ENCODE measurements at places on chromosomes 4 and X.

DNA sequence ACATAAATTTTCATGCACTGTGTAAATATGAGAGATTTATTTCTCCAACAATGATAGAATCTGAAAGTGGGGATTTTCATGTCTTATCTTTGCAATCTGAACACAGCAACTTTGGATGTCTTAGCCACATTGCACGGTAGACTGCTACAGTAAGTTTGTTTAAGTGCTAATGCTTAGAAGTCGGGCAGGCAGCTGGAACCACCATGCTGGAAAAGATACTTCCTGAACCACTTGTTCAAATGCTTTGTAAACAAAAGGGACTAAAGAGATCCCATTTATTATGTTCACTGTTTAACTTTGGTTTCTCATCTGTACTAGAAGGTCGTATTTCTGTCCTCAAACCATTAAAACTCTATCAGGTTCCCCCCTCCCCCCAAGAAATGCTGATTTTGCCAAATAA is 555.9 kb upstream of the DIPK2B start:
- DNase-seq, result no peak

GRCh38 chrX:24877854-24878650 is 137.7 kb downstream of the ARX start:
- DNase-seq, result no peak

GRCh38 chrX:118355225-118355920 is 9.5 kb downstream of the WDR44 start:
- DNase-seq, result no peak

DNA sequence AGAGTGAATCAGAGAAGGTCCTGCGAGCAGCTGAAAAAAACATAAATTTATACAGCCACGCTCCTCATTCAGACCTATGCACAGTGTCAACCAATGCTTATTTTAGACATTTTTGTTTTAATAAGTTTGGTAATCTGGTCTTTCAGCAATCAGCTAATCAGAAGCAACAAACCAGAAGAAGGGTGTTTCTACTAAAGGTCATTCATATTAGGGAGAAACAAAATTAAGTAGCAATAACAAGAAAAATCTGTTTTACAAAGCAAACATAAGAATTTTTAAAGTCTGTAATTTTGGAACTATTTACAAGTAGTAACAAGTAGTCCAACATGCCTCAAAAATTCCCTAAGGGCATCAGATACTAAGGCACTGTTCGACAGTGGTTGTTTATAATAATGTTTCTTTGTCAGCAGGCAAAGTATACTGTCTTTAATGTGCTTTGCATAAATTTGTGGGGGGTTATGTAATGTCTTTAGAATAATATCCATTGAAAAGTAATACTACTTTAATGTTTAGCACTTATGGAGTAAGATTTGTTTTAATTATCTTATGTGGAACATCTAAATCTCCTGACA is 82.8 kb downstream of the PHOX2B start:
- no peak for DNase-seq

- no peak for DNase-seq
These were observed 10.0 kb upstream of the APELA start for GRCh38 chr4:164866817-164867490.

- DNase-seq, result no peak
These were observed 2.9 kb upstream of the ZMYM3 start for GRCh38 chrX:71256856-71257255.

DNA sequence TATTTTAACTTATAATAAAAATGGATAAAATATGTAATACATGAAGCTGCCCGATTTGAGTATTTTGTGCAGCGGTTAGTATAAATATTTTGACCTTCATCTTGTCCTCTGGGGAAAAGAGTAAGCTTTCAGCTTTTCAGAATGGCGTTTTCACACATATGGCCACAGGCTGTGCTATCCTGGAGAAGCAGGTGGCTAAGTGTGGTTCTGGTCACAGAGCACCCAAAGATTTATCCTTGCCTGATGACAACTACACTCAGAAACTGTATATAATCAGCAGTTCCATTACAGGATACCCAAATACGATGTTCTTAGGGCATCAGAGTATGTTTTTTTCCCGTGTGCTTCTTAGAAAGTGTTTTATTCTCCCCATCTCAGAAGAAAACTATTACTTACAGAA is 42.3 kb upstream of the ANK2 start:
- DNase-seq, result no peak

GRCh38 chr4:47668810-47669408 is 169.0 kb downstream of the CORIN start:
- DNase-seq, result no peak

GRCh38 chr4:182893474-182894080 is 23.6 kb downstream of the DCTD start:
- DNase-seq, result no peak

GRCh38 chr4:89640620-89641366 is 196.2 kb downstream of the SNCA start:
- DNase-seq, result no peak

DNA sequence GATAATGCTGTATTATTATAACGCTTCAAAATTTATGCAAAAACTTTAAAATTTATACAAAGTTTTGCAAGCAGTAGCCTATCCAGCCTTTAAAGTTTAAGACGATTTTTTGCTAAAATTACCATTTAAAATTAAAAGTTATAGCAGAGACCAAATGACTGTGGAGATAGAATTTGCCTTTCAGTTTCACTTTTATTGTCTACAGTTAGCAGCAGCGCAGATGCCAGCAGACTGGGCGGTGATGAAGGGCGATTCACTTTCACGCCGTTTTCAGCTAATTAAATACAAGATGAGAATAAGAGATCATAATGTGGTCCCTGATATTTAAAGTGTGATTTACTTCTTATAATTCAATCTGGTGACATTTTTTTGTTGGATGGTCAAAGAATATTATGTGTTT is 1381.5 kb upstream of the ADGRL3 start:
- DNase-seq, result no peak

DNA sequence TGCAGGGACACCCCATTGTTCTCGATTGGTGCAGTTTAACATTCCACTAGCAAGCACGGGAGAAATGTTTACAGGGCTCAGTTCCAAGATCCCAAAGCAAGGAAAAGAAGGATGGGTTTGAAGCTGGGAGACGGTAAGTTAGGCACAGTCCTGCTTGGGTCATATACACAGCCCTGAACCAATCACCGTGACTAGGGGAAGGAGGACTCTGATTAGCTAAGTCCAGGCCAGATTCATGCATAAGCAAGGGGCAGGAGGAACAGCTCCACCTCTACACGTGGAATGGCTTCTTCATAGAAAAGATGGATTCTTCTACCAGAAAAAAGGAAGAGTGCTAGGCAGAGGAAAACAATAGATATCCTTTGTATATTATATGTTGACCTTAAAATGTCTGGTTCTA is 11.0 kb upstream of the EXOC1L start:
- no peak for DNase-seq

All from activated CD4-positive, alpha-beta T cell treated with anti-CD3 and anti-CD28 coated beads for 4 hours (primary cell).